ENCODE measurements at places on chromosomes 2 and 18. TPM values are rescaled to one million over a fixed set of nuclear protein-coding genes. Genes with fewer than 3 reads are reported as not detected.

DNA sequence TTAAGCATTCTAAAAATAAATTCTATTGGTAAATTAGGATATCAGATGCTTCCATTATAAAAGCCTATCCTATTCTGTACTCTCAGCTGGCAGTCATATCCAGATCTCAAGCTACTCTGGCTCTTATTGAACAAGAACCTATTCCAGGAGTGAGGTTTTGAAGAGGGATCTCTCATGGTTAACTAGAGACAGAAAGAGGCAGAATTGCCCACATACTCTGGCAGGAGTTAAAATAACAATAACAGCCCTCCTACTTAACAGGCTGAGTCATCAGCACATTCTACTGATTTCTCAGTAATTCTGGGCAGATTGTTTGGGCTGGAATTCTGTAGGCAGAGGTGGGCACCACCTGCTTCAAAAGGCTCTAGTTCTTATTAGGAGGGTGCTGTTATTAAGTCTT lies 142.0 kb upstream of the UNC80 start:
- H3K4me1 ChIP-seq, result no peaks in the 10 kb centered on the region
- no peaks in the 10 kb centered on the region for H3K36me3 ChIP-seq
- no peak for DNase-seq
- H3K4me3 ChIP-seq, result no peak overlapping the region
- no peaks in the 10 kb centered on the region for H3K27me3 ChIP-seq

GRCh38 chr2:5598156-5598555 lies 94.0 kb upstream of the SOX11 start:
- H3K4me3 ChIP-seq, result no peak overlapping the region
- no peak for DNase-seq
- no peaks in the 10 kb centered on the region for H3K36me3 ChIP-seq

DNA sequence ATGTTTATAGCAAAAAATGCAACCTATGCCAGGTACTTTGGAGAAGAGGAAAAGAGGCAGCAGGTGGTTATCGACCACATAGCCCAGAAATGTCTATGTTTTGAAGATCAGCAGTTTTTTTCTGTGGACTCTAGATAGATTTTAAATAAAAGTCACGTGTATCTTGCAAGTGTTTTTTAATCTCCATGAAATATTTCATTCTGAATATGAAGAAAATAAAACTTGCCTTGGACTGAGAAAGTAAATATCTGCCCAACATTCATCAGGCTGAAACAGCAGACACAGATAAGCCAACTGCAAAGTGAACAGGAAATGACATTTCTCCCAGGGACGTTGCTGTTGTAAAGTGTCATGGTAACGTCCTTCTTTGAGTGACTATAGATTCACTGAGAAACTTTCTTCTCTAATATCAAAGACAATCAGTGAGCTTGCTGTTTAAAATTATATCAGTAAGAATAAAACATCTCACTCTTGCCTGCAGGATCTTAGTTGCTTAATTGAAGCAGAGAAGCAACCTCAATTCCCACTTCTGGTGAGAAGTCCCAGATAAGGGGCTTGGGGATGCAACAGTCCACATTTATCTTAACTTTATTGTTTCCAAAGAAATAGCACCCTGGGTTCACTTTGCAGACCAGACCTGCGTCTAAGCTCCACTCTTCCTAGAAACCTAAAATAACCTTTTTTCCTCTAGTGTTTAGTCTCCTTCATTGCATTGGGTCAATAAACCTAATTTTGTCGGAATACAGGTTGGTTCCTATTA lies 6.3 kb downstream of the MYOM1 start:
- no peak overlapping the region for H3K4me3 ChIP-seq
- peak overlapping the region; percentile 37 for H3K27ac ChIP-seq
- no peak for DNase-seq
- no peaks in the 10 kb centered on the region for H3K4me1 ChIP-seq
- peaks cover 70% of the 10 kb centered on the region for H3K36me3 ChIP-seq

GRCh38 chr2:217314021-217314460 lies 454.2 kb upstream of the TNP1 start:
- no peak overlapping the region for H3K27ac ChIP-seq
- H3K4me1 ChIP-seq, result no peaks in the 10 kb centered on the region
- H3K4me3 ChIP-seq, result no peak overlapping the region
- no peaks in the 10 kb centered on the region for H3K27me3 ChIP-seq
- DNase-seq, result no peak

GRCh38 chr2:51368250-51368649 lies 336.3 kb upstream of the NRXN1 start:
- no peaks in the 10 kb centered on the region for H3K4me1 ChIP-seq
- H3K36me3 ChIP-seq, result no peaks in the 10 kb centered on the region
- DNase-seq, result no peak
- no peak overlapping the region for H3K4me3 ChIP-seq

DNA sequence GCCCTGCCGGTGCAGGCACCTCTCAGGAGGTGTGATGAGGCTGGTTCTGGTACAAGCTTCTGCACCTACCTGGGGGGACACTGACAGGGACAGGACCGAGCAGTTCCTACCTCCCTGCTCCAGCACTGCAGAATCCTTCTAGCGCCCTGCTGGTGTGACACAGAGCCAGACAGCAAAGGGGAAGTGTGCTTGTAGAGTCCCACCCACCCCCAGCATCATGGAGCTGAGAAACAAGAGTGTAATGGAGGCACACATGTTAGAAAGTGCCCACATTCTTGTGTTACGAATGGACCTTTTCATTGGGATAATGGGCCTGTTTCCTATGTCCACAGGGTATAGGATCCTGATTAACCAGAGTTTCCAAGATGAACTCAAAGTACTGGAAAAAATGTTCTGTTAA lies 38.3 kb downstream of the OXER1 start:
- H3K27me3 ChIP-seq, result no peaks in the 10 kb centered on the region
- no peaks in the 10 kb centered on the region for H3K36me3 ChIP-seq
- H3K27ac ChIP-seq, result no peak overlapping the region
- H3K4me3 ChIP-seq, result no peak overlapping the region
- peaks cover 11% of the 10 kb centered on the region for H3K4me1 ChIP-seq

- H3K27ac ChIP-seq, result no peak overlapping the region
- no peaks in the 10 kb centered on the region for H3K36me3 ChIP-seq
- H3K27me3 ChIP-seq, result no peaks in the 10 kb centered on the region
- no peaks in the 10 kb centered on the region for H3K4me1 ChIP-seq
These were observed 124.8 kb downstream of the NUP35 start for GRCh38 chr2:183248866-183249567.

DNA sequence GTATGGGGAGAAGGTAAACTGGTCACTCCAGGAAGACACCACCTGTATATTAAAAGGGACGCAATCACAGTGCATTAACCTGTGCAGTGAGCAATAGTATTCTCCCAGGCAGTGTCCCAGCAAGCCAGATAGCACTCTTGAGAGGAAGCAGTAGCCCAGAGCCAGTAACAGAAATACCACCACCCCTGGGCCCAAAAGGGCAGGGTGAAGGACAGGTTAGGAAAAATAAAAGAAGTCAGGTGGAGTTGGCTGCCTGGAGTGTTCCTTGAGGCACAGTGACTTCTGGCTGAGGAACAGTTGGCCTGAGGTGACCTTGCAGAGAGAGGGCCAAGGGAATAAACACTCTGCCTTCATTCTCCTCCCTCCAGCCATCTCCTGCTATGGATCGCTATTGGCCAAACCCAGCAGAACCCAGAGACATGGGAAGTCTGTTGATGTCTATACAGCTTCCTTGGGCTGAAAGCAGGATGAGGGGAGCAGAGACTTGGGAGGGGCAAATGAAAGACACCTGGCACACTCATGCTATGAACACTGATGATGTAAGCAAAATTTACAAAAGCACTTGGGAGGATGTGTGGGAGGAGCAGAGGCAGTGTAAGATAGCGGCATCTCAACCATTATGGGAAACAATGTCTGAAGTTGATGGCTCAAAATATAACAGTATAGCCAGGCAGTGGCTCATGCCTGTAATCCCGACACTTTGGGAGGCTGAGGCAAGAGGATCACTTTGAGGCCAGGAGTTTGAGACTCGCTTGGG lies 7.5 kb downstream of the C18orf32 start:
- DNase-seq, result no peak
- H3K27ac ChIP-seq, result no peak overlapping the region
- H3K4me3 ChIP-seq, result no peak overlapping the region
- H3K27me3 ChIP-seq, result no peaks in the 10 kb centered on the region

DNA sequence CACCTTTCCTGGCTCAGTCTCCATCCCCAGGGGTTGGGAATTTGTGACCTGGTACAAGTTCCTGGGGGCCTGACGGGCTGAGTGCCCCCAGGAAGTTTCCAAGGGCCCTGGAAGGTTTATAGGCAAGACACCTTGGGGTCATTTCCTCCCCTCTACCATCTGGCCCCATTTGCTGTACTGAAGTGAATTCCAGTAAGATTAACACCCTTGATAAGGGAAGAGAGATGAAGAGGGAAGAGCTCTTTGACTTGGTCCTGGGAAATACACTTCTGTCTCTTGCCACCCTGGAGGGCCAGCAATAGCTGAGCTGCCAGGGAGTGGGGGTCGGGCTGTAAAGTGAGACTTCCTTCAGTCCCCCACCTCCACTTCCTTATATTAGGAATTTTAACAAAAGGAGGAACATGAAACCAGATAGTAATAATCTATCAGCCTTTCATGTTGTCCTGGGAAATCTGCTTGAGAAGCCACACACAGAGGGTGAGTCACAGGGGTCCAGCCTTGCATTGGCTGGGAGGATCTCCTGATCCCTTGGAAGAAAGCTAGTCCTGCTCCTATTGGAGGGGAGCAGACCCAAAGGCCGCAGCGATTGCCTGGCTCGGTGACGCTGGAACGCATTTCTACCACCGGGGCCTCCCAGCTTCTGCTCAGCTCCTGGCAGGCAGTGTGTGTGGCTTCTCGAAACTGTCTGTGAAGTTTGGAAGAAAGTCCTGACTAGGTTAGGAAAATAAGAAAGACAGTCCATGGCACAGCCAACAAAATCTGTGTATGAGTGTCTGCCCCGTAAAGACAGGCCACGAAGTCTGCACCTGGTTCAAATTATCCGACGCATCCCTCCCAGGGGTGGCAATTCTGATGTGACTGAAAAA lies 87.3 kb downstream of the ACAA2 start:
- H3K4me3 ChIP-seq, result no peak overlapping the region
- H3K27me3 ChIP-seq, result no peaks in the 10 kb centered on the region
- no peaks in the 10 kb centered on the region for H3K36me3 ChIP-seq
- DNase-seq, result peak; percentile 81
- no peak overlapping the region for H3K27ac ChIP-seq

- no peak overlapping the region for H3K4me3 ChIP-seq
- DNase-seq, result no peak
- peaks cover 9% of the 10 kb centered on the region for H3K4me1 ChIP-seq
These were observed 110.3 kb downstream of the CMPK2 start for GRCh38 chr2:6755456-6755855.

- no peaks in the 10 kb centered on the region for H3K4me1 ChIP-seq
- H3K36me3 ChIP-seq, result no peaks in the 10 kb centered on the region
- H3K27me3 ChIP-seq, result no peaks in the 10 kb centered on the region
These were observed 10.7 kb upstream of the GYPC start for GRCh38 chr2:126645211-126645618.

- no peaks in the 10 kb centered on the region for H3K27me3 ChIP-seq
- H3K4me1 ChIP-seq, result no peaks in the 10 kb centered on the region
- H3K27ac ChIP-seq, result no peak overlapping the region
- no peak overlapping the region for H3K4me3 ChIP-seq
- no peaks in the 10 kb centered on the region for H3K36me3 ChIP-seq
- DNase-seq, result no peak
These were observed 67.2 kb upstream of the NPAS2 start for GRCh38 chr2:100752628-100753333.

GRCh38 chr18:8611916-8612576 lies 2.8 kb downstream of the RAB12 start:
- no peak for DNase-seq
- H3K27ac ChIP-seq, result no peak overlapping the region
- H3K4me3 ChIP-seq, result no peak overlapping the region
- H3K4me1 ChIP-seq, result no peaks in the 10 kb centered on the region

GRCh38 chr2:190791347-190791975 lies 89.2 kb upstream of the GLS start:
- H3K4me1 ChIP-seq, result peaks cover 41% of the 10 kb centered on the region
- H3K4me3 ChIP-seq, result no peak overlapping the region
- DNase-seq, result peak; percentile 69
- no peaks in the 10 kb centered on the region for H3K27me3 ChIP-seq

DNA sequence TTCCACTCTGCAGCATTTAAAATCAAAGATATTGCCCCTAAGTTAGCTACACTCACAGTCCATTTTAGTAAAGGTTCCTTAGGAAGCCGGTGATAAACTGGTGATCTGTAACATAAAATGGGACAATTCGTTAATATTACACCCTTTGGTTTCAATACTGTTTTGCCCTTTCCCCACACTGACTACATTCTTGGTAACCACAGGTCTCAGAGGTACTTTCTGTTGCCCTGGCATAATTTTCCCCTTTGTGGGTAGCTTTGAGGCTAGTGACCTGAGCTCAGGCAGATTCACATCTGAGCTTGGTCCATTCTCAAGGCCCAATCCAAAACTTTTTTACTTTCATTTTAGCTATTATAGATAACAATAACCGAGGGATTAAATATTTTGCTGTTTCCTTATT lies 32.9 kb upstream of the CSRNP3 start:
- no peaks in the 10 kb centered on the region for H3K4me1 ChIP-seq
- no peak for DNase-seq
- no peaks in the 10 kb centered on the region for H3K36me3 ChIP-seq
- no peak overlapping the region for H3K27ac ChIP-seq
- no peak overlapping the region for H3K4me3 ChIP-seq
- no peaks in the 10 kb centered on the region for H3K27me3 ChIP-seq

GRCh38 chr2:233857511-233858141 lies 3.3 kb upstream of the HJURP start:
- H3K4me3 ChIP-seq, result no peak overlapping the region
- no peak overlapping the region for H3K27ac ChIP-seq
- H3K36me3 ChIP-seq, result no peaks in the 10 kb centered on the region
- no peaks in the 10 kb centered on the region for H3K27me3 ChIP-seq
- DNase-seq, result no peak

- H3K27me3 ChIP-seq, result no peaks in the 10 kb centered on the region
- no peaks in the 10 kb centered on the region for H3K4me1 ChIP-seq
- no peak overlapping the region for H3K4me3 ChIP-seq
- no peak for DNase-seq
- no peak overlapping the region for H3K27ac ChIP-seq
- no peaks in the 10 kb centered on the region for H3K36me3 ChIP-seq
These were observed 30.6 kb upstream of the CHRNA1 start for GRCh38 chr2:174794851-174795374.

GRCh38 chr18:38851526-38851925 lies 1285.9 kb upstream of the CELF4 start:
- no peak overlapping the region for H3K27ac ChIP-seq
- H3K4me1 ChIP-seq, result no peaks in the 10 kb centered on the region
- no peak overlapping the region for H3K4me3 ChIP-seq
- H3K36me3 ChIP-seq, result no peaks in the 10 kb centered on the region
- no peaks in the 10 kb centered on the region for H3K27me3 ChIP-seq

GRCh38 chr2:132477436-132477835 lies 60.8 kb downstream of the GPR39 start:
- no peaks in the 10 kb centered on the region for H3K36me3 ChIP-seq
- H3K4me3 ChIP-seq, result no peak overlapping the region
- H3K27me3 ChIP-seq, result no peaks in the 10 kb centered on the region
- no peaks in the 10 kb centered on the region for H3K4me1 ChIP-seq

Gene LYPD6
- 0.63 TPM for total RNA-seq

Gene FKBP7
- total RNA-seq, result 13.4 TPM

Gene ABCB11
- total RNA-seq, result 0.33 TPM

Gene GALNT14
- total RNA-seq, result 1.0 TPM

Gene LONRF2
- 18.9 TPM for total RNA-seq

Gene MMADHC
- total RNA-seq, result 82.3 TPM

Measured in right atrium auricular region (tissue), 2 donors.